CD4-positive, alpha-beta T cell (primary cell): ENCODE measurements at places on chromosomes 3 and 15.

DNA sequence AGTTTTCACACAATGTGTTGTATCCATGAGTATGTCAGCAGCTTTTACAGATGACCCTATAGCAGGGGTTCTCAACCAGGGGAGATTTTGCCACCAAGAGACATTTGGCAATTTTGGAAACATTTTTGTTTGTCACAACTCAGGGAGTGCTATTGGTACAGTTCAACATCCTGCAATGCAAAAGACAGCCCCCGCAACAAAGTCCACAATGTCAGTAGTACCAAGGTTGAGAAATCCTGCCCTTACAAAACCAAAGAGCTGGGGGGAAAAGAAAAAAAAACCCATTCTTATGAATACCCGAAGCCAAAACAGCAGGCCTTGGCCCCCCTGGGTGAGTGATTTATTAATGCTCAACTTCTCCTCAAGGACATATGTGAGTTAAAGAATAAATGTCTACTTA lies 99.1 kb downstream of the LARS2 start:
- DNase-seq: no peak

- no peak for DNase-seq
Observed at GRCh38 chr3:137081711-137082110, 123.9 kb downstream of the IL20RB start.

DNA sequence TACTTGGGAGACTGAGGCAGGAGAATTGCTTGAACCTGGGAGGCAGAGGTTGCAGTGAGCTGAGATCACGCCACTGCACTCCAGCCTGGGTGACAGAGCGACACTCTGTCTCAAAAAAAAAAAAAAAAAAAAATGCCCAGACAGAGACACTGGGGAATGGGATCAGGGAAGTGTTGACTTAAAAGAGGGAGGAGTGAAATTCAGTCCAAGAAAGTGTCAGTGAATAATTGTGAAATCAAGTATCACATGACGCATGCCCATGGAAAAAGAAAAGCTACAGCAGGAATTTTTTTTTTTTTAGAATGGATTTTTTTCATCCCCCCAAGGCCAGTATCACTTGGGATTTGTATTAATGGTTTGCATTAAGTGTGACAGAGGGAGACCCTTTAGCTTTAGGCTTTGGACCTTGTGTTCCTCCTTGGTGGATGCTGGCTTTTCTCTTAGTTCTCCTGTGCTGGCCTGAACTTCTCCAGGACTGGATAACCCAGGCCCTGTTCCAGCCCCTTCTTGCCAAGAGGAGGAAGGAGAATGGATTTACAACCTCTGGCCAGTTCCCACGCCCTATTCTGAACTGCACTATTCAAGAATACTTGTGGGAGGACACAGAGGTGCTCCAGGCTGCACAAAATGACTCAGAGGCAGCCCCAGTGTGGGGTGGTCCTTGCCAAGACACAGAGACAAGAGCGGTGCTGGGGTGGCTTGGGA lies 36.7 kb upstream of the ZNF774 start:
- DNase-seq: no peak

DNA sequence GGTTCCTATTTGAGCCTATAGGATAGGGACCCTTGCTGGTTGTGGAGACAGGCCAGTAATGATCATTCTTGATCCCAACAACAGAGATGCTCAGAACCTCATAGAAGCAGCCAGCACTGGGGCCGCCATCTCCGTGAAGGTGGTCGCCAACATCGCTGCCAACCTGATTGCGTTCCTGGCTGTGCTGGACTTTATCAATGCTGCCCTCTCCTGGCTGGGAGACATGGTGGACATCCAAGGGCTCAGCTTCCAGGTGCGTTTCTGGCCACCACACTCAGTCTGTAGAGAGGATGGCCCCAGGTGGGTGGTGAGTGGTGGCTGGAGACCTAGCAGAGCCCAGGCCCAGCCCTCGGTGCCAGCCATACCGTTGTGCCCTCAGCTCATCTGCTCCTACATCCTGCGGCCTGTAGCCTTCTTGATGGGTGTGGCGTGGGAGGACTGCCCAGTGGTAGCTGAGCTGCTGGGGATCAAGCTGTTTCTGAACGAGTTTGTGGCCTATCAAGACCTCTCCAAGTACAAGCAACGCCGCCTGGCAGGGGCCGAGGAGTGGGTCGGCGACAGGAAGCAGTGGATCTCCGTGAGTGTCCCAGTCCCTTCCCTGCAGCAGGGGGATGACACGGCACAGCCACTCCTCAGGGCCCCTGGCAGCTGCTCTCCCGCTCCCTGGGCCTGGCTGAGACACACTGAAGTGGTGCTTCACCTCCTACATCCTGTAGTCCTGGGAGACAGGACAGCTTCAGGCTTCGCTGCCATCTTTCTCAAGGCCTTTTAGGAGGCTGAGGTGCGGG lies 46.5 kb upstream of the PDE8A start:
- no peak for DNase-seq

GRCh38 chr3:20023623-20024405 lies 11.8 kb upstream of the PP2D1 start:
- no peak for DNase-seq
